ENCODE measurements at places on chromosomes 12 and 14.

DNA sequence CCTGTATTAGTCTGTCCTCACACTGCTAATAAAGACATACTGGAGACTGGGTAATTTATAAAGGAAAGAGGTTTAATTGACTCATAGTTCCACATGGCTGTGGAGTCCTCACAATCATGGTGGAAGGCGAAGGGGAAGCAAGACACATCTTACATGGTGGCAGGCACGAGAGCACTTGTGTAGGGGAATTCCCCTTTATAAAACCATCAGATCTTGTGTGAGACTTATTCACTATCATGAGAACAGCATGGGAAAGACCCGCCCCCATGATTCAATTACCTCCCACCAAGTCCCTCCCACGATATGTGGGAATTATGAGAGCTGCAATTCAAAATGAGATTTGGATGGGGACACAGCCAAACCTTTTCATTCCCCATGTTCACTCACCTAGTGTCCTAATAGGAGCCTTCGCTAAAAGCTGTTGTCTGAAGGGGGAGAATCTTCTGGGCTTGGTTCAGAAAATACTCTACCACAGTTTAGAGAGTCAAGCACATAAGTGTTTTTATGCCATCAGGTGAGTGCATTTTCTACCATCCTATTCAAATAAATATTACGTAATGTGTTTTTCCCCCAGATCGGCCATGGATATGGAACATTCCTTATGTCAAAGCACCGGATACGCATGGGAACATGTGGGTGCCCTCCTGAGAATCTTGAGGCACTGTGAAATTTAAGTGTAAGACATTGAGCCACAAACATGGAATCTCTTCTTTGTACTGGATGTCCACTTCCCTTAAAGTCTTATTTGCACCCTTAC lies 19.1 kb upstream of the KCNK13 start:
- no peak for DNase-seq

DNA sequence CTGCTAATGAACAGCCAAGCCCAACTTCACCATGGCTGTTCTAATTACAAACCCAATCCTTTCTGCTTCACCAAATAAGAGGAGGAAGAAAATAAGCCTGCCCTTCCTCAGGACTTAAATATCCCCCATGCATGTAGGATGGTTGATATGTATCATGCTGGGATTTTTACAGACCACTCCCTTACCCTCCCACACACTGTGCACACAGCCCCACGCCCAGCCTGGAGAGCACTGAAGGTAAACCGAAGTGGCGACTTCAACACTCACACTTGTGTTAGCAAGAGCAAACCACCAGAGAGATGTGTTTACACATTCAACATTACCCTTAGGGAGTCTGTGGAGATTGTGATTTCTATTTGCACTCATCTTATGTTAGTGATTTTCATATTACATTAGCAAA lies 241.2 kb downstream of the EGLN3 start:
- no peak for DNase-seq

- DNase-seq = peak; percentile 60
Measured at GRCh38 chr12:3752096-3752709, 706 bp downstream of the CRACR2A start.

GRCh38 chr14:80047761-80048160 lies 163.5 kb downstream of the DIO2 start:
- DNase-seq = no peak

- no peak for DNase-seq
Measured at GRCh38 chr12:116962197-116962596, 51.4 kb downstream of the FBXW8 start.

DNA sequence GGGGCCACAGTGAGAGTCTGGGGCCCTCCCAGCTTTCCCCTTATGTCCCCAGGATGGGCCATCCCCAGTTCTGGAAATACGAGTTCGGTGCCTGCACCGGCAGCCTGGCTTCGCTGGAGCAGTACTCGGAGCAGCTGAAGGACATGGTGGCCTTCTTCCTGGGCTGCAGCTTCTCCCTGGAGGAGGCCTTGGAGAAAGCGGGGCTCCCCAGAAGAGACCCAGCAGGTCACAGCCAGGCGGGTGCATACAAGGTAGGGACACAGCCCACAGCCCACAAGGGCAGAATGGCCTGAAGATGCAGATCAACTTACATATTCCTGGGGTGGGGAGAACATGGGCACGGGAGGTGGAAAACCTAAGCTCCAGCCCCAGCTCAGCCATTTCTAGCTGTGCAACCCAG lies 56.1 kb downstream of the DGLUCY start:
- DNase-seq = no peak

- no peak for DNase-seq
Measured at GRCh38 chr12:15092826-15093225, 120.0 kb downstream of the PDE6H start.
